Astrocyte of the hippocampus (primary cell): ENCODE measurements at places on chromosomes 2 and 18.

GRCh38 chr2:166491461-166491860 lies 2.6 kb downstream of the SCN7A start:
- DNase-seq, result no peak

GRCh38 chr2:188527581-188527993 lies 235.9 kb downstream of the GULP1 start:
- DNase-seq, result no peak

- DNase-seq, result peak; percentile 86
These were observed 288.1 kb downstream of the EPHA4 start for GRCh38 chr2:221283896-221284545.

GRCh38 chr18:6939972-6940371 lies 177.6 kb downstream of the LAMA1 start:
- no peak for DNase-seq

- no peak for DNase-seq
These were observed 134.4 kb downstream of the SETBP1 start for GRCh38 chr18:44815108-44815507.

DNA sequence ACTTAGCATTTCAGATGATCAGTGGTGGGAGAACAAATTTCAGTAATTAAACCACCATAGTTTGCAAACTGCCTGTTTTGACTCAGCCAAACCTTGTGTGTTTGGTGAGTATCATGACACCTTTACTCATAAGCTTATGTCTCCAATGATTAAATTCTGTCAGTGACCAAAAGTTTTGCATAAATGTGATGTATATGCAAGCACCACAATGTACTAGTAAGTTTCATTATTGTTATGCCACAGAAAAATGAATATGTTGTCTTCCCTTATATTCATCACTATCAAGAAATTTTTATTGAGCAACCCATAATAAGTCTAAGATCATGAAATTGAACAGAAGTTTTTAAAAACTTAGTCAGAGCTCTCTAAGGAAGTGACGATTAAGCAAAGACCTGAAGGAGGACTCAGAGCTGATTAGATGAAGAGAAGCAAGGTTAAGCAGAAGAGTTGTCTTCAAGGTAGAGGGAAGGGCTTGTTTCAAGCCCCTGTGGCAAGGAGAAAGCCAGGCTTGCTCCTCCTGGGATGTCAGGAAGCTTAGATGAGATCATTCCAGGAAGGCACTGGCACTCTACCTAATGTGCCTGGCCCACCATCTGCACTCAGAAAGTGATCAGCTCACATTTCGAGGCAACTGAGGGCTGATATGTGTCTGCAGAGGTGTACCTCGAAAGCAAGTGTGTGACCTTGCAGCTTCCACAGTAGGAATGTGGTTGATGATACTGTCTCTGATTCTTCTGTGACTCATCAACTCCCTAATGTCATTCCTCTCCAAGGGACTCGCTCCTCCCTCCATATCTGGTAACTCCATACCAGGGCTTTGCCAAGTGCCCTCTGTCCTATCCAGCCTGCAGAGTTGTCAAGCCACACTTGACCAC lies 54.7 kb downstream of the KCTD18 start:
- DNase-seq, result no peak

DNA sequence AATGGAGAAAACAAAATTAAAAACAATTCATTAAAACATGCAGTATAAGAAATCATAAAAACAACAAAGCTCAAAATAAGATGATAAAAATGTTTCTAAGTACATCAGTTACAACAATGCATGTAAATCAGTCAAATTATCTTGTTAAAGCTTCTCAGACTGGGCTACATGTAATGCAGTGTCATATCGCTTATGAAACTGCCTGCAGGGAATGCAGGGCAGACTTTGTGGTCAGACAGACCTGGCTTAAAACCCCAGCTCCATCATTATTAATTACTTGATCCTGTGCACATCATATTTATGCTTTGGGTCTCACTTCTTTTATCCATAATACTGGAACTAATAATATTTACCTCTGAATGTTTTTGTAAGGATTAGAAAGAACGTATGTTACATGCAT lies 74.6 kb downstream of the PID1 start:
- DNase-seq, result no peak

GRCh38 chr18:10289951-10290637 lies 164.3 kb upstream of the APCDD1 start:
- no peak for DNase-seq

DNA sequence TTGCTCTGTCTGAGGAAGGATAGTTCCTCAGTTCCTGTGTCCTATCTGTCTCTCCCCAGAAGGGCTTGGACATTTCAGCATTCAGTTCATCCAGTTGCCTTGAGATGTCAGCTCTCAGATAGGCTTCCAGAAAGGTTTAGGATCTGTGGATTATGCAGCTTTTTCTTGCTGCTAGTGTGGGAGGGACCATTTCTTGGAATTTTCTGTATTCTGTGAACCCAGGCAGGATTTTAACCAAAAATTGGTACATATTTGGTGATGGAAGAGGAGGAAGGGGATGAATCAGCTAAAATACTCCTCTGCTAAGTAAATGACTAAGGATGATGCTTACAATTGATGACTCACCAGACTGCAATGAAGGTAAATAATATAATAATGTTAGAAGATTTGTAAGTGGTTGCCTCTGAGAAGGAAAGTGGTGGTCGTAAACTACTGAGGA lies 58.6 kb upstream of the DOCK10 start:
- DNase-seq, result peak; percentile 76
